NCI-H226 (cell line): ENCODE measurements at places on chromosomes 7 and 10.

GRCh38 chr10:48845512-48845911, 94.1 kb downstream of the LRRC18 start:
- no peak for DNase-seq

DNA sequence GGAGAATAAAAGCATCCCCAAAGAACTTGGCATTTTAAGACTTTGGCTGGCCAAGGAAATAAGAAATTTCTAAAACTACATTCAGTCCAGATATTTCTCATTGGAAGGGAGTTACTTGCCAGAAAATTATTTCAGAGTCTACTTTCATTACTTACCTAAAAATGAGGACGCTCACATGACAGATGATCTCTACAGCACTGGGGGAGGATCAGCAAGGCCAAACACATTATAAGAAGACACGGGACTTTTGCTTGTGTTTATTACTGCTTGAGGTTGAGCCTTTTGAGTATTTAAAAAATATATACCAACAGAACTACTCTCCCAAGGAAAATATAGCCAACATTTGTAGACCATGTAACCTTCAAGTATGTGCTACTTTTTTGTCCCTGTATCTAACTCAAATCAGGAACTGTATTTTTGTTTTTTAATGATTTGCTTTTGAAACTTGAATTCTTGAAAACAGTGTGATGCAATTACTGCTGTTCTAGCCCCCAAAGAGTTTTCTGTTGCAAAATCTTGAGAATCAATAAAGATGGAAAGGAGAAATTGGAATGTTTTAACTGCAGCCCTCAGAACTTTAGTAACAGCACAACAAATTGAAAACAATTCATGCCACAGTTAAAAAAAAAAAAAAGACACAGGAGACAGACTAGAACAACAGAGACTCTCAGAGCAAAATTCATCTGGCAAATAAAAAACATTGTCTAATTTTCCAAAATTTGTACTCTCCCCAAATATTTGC, 128.1 kb downstream of the ZNF438 start:
- DNase-seq: no peak

- no peak for DNase-seq
These were observed 31.1 kb upstream of the PLEKHS1 start for GRCh38 chr10:113720386-113720785.

DNA sequence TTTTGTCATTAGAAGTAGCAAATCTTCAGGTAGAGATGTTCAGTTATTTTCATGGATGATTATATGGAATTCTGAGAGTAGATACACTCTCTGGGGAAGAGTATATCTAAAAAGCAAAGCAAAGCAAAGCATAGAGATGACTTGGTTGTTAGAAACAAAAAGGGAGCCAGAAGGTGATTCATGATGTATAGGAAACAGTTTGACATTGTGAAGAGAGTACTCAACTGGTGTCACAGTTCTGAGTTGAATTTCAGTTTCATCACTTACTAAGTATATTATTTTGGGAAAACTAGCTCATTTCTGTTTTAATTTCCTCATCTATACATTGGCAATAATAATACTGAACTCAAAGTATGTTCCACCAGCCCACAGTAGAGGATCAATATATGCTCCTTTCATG, 86.8 kb downstream of the SEMA3C start:
- DNase-seq: no peak

DNA sequence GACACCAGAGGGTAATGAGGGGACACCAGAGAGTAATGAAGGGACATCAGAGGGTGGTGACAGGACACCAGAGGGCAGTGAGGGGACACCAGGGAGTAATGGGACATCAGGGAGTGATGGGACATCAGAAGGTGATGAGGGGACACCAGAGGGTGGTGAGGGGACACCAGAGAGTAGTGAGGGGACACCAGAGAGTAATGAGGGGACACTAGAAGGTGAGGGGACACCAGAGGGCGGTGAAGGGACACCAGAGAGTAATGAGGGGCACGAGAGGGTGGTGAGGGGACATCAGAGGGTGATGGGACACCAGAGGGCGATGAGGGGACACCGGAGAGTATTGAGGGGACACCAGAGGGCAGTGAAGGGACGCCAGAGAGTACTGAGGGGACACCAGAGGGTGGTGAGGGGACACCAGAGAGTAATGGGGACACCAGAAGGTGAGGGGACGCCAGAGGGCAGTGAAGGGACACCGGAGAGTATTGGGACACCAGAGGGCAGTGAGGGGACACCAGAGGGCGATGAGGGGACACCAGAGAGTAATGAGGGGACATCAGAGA, 10.6 kb downstream of the NACAD start:
- DNase-seq: no peak

GRCh38 chr10:127279334-127279774, 83.0 kb upstream of the INSYN2A start:
- DNase-seq: no peak

- DNase-seq: no peak
These were observed 13.9 kb downstream of the TET1 start for GRCh38 chr10:68574051-68574450.

DNA sequence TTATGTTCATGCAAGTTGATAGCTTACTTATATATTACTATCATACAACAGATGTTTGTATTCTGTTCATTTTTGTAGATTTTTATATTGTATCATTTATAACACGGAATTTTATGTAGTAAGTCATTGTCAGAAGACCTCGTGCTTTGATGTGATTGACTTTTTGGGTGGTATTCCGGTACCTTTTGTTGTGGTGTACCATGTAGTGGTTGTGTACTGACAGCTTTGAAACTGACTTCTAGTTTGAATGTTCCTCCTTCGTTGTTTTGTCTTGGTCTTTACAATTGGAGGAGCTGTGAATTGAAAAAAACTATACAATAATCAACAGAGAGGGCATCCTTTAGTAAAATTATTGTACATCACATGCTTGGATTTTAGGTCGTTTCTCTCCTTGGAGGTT, 61.5 kb downstream of the WAC start:
- DNase-seq: no peak
